ENCODE measurements at places on chromosomes 2 and 18.

- no peak for DNase-seq
Observed at GRCh38 chr2:163312713-163313112, 423.1 kb downstream of the FIGN start.

DNA sequence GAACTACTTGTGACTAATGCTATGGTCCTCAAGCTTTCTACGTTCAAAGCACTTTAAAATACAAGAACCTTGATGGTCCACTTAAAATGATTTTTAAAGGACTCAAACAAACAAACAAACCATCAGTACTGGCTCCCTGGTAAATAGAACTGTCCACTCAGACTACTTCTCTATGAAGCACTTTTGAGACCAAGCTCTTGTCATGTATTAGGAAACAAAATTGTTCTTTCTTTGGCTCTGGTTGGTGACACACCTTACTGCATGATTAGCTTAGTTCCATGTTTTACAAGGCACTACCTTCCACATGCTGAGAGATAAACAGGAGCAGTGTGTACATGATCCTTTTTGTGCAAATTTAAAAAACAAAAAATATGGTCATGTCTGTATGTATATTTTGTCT lies 19.7 kb downstream of the DARS1 start:
- no peak for DNase-seq

DNA sequence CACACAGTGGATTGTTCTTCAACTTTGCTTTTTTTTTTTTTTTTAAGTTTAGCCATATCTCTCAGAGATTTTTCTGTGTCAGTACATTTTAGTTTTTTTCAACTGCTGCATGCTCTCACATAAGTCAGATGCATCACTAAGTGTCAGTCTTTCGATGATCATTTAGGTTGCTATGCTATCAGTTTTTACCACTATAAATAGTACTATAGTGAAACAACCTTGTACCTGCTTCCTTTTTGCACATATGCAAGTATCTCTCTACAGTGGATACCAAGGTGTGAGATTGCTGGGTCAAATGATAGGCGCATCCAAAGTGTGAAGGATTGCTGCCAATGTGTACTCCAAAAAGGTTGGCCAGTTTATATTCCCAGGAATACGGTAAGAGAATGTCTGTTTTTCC lies 33.5 kb upstream of the MAP4K3 start:
- no peak for DNase-seq

DNA sequence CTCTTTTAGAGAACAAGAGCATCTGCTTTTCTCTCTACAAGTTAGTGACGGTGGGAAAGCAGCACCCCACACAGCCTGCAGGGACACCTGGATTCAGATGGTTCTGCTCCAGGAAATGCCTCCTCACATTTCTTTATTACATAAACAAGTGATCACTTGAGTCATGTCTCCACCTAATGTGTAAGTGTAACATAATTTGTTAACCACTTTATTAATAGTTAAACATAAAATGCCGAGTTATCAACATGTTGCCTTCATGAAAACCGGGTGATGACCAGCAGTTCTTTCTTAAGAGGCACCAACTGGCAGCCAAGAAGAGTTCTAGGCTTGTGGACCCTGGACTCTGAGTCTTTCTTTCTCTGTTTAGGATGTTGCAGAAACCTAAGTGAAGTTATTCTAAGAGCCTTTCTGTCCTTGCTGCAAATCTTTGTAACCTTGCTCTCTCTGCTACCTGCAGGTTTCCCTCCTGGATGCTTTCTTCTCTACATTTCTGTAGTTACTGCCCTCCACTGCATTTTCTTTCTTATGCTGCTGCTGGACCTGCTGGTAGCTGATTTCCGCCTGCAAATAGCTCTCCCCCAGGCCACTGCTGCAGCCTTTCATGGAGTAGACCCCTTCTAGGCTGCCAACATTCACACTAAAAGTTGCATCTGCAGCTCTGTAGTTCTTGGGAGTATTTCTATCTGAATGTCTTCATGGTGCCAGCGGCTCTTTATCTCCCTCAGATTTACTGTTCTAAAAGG lies 24.3 kb downstream of the UPP2 start:
- no peak for DNase-seq

GRCh38 chr18:12394428-12394827 lies 13.3 kb upstream of the PRELID3A start:
- DNase-seq, result peak; percentile 29

GRCh38 chr2:35415282-35415681 lies 940.3 kb upstream of the CRIM1 start:
- DNase-seq, result no peak

DNA sequence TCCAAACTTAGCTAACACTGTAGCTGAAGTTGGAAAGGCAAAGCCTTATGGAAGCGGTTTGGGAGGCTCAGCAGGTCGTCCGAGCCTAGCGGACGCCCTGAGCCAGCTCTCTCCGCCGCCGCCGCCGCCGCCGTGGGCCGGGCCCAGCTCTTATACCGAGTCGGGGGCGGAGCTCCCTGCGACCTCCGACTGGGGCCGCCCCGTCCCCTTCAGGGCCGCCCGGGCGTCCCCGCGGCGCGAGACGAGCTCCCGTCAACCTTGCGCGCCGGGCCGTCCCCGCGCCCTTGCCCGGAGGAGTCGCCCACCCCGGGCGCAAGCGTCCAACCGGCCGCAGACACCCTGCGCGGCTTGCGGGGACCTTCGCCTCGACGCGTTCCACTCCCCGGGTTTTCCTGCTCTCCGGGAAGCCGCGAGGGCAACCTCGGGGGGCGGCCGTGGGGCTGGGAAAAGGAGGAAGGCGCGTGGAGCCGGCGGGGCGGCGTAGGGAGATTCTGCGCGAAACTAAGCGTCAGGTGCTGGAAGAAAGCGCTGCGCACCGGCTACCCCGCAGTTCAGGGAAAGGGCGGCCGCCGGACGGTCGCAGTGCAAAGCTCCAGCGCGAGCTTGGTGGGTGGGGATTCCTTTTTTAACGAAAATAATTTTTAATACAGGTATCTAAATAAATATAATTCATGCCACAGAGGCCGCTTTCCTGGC lies at the start of gene SLC40A1:
TSS of gene SLC40A1 (minus strand) at position 129 of the 696 bp plus-strand sequence. CDS start 326 bp downstream, outside the sequence.
- DNase-seq, result peak; percentile 71

- DNase-seq, result no peak
Observed at GRCh38 chr2:3348767-3349166, 28.9 kb downstream of the EIPR1 start.

DNA sequence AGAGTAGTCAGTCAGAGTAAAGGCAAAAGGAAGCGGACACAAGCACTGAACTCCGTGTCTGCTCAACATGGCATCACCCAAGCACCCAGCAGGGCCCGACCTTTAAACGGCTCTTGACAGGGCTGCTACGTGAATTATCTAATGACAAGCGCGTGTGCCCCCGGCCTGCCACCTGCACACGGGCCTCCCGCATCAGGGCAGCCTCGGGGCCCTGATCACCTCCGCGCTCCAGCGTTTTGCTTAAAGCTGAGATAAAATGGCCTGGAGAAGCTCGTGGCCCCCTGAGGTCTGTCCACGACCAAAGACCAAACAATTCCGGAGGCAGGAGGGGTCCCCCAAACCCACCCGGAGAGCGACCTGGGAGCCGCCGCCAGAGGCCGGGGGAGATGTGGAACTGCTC lies 376 bp downstream of the NDUFA10 start:
- DNase-seq, result peak; percentile 50

GRCh38 chr18:22172594-22173049 lies 3.2 kb downstream of the GATA6 start:
- no peak for DNase-seq

GRCh38 chr2:5959836-5960820 lies 267.9 kb downstream of the SOX11 start:
- DNase-seq, result no peak

GRCh38 chr18:22233266-22233665 lies 63.9 kb downstream of the GATA6 start:
- no peak for DNase-seq

DNA sequence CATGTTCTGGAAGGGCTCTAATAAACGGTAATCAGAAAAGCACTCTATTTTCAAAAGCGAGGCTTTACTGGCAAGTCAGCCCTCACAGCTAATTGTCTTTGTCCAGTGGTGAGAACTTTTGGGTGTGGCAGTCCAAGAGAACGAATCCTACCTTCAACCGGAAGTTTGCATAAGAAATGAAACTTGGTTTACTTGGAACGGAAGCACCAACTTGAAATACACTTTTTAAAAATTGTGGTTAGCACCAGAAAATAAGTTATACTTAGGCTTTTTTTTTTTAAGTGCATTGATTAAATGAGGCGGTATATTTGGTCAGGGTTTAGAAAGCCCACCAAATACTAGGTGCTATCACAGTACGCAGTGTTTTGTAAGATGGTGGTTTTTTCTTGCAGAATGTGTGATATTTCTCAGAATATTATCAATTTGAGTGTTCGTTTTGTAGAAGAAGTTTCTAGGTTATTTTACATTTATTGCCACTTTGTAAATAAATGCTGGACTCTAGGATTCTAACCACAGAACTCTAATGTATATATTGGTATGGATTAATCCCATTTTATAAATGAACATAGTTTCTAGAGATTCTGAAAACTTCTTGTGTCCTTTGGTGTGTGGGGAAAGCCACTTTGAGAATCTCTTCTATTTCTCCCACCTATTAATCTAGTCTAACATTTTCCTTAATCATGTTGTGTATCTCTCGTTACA lies 1.2 kb downstream of the MYL12A start:
- peak; percentile 56 for DNase-seq

- DNase-seq, result no peak
Observed at GRCh38 chr2:134178138-134178877, 75.6 kb upstream of the MGAT5 start.
